ENCODE measurements at places on chromosomes 2 and 18.

- DNase-seq: peak; percentile 75
These were observed 45.1 kb downstream of the ATIC start for GRCh38 chr2:215356948-215357461.

- DNase-seq: peak; percentile 9
These were observed 9.3 kb downstream of the HADHA start for GRCh38 chr2:26235089-26235488.

DNA sequence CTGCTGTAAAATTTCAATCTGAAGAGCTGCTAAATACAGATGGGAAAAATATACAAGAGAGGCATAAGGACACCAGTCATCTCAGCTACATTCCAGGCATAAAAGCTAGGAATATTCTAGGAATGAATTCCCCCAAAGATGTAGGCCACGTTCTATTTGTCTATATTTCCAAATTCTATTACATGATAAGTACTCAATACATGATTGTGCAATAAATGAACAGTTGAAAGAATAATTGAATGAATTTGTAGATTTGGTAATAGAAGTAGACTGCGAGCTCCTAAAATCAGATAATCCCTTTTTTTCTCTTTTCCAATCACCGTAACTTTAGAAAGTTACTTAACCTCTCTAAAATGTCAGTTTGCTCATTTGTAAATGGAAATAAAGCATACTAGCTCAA is 48.5 kb upstream of the KCNH7 start:
- DNase-seq: no peak

- DNase-seq: no peak
These were observed 567.3 kb upstream of the ZNF804A start for GRCh38 chr2:184030989-184031388.

DNA sequence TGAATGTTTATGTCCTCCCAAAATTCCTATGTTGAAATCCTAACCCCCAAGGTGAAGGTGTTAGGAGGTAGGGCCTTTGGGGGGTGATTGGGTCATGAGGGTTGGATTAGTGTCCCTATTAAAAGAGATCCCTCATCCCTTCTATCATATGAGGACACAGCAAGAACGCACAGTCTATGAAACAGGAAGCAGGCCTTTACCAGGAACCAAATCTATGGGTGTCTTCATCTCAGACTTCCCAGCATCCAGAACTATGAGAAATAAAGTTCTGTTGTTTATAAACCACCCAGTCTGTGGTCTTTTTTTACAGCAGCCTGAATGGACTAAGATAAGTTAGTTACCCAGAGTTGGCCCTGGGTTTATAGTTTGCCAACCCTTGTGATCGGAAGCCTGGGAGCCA is 153.1 kb downstream of the INO80D start:
- no peak for DNase-seq

DNA sequence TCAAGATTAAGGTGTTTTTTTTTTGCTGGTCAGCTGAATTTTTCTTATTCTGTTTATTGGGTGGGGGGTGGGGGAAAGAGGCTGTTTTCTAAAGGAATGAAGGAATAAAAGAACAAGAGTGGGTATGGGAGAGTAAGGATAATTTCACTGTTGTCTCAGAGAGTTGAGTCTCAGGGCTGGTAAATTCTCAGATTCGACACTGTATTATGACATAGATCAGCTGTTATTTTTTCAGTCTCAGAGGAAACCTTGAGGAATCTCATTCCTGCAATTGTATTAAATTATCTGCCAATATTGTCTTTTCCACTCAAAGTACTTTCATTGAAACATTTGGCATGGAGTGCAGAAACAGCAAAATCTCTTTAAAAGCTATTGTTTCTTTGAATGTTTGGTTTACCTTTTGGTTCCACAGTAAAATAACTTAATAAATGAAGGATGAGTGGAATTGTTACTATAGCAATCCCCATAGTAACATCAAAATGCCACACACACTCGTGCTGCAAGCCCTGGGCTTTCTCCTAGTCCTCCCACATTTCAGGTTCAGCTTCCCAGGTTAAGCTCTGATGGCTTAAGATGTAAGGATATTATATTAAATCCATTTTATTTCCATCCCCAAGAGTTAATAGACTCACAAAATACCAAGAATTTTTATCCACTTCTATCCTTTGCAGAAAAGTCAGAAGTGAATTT is 478.7 kb upstream of the TCF4 start:
- no peak for DNase-seq
